Esophagus squamous epithelium (tissue), 5 donors: ENCODE measurements at places on chromosomes 3 and 15. TPM values are rescaled to one million over a fixed set of nuclear protein-coding genes. Genes with fewer than 3 reads are reported as not detected.

PCSK6 gene
- total RNA-seq, result 9.2 TPM

GOLGA6D gene
- not detected for total RNA-seq

AADACL2 gene
- 0.47 TPM for total RNA-seq

CHAC1 gene
- total RNA-seq, result 0.76 TPM

C3orf80 gene
- total RNA-seq, result 13.2 TPM

GPR176 gene
- total RNA-seq, result 5.0 TPM

BAHD1 gene
- 13.1 TPM for total RNA-seq

LRRN1 gene
- total RNA-seq, result 0.19 TPM

GP9 gene
- total RNA-seq, result not detected

SHF gene
- total RNA-seq, result 4.4 TPM

DNA sequence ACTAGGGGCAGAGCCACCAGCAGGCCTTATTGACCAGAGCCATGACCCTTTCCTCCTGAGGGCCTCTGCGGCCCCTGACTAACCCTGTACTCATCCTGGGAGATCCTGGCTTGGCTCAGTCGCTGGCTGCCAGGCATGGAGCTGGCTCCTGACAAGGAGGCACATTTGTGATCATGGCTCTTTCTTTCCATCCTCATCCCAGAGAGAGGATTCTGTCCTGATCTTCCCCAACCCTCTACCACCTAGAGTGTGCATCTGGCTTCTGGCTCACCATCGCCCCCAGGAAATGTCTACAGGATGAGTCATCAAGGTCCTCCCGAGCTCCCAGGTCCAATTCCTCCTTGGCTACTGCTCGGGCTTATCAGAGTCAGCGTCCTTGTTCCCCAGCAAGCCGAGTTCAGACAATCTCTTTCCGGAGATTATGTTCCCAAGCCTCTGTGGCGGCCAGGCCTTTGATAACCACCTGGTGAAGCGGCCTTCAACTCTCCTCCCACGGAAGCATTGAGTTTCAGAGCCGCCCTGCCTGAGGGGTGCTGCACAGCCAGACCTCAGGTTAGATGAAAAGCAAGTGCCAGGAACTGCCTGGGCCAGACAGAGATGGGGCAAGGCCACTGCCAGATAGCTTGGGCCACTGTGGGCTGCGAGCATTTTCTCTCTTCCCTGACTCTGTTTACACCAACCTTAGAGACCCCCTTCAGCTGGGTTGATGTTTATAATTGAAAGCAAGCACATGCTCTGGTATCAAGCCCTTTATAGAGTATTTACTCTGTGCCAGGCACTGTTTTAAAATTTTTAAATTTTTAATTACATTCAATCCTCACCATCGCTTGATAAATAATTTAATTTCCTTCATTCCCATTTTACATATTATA is 44.3 kb upstream of the MRPS22 start:
- DNase-seq, result no peak

- no peak for DNase-seq
Measured at GRCh38 chr15:51396921-51397320, 55.5 kb downstream of the GLDN start.

- DNase-seq, result no peak
Measured at GRCh38 chr15:52255935-52256334, 39.7 kb downstream of the MYO5C start.

- DNase-seq, result no peak
Measured at GRCh38 chr3:37580237-37580636, 281.4 kb upstream of the CTDSPL start.

DNA sequence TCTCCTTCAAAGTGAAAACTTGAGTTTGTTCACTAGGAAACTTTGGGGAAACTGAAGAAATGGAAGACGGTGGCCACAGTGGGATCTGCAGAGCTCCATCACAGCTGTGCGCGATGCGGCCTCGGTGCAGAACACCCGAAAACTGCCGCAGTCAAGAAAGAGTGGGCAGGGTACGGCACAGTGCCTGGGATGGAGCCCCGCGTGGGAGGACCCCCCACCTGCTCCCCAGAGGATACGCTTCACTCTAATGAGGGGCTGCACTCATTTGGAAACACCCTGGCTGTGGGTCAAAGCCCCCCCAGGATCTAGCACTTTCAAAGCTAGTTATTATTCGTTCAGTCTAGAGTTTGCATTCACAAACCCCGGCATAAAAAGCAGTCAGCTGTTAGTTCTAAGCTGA is 9.5 kb downstream of the ADAMTS17 start:
- DNase-seq, result no peak

- DNase-seq, result no peak
Measured at GRCh38 chr3:119333773-119334509, 39.8 kb downstream of the ARHGAP31 start.

DNA sequence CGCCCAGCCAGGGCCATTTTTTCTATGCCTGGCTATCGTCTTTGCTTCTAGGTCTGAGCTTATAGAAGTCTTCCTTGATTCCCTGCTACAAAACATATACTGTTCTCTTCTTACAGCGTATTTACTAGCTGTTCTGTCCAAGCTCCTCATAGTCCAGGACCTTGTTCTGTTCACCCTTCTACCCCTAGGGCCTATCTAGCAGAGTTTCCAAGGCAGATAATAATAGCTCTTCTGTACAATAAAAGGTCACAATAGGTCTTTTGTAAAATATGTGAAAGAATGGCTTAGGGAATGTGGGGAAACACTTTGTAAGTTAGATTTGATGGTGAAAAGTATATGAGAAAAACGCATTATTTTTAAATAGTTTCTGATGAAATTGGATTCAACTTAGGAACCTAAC is 158.2 kb downstream of the P3H2 start:
- DNase-seq, result no peak

- DNase-seq, result no peak
Measured at GRCh38 chr3:108524537-108524936, 14.1 kb upstream of the MYH15 start.

- DNase-seq, result no peak
Measured at GRCh38 chr3:196502775-196503195, 783 bp downstream of the RNF168 start.

- DNase-seq, result no peak
Measured at GRCh38 chr3:108090049-108090700, 656 bp downstream of the CD47 start.

DNA sequence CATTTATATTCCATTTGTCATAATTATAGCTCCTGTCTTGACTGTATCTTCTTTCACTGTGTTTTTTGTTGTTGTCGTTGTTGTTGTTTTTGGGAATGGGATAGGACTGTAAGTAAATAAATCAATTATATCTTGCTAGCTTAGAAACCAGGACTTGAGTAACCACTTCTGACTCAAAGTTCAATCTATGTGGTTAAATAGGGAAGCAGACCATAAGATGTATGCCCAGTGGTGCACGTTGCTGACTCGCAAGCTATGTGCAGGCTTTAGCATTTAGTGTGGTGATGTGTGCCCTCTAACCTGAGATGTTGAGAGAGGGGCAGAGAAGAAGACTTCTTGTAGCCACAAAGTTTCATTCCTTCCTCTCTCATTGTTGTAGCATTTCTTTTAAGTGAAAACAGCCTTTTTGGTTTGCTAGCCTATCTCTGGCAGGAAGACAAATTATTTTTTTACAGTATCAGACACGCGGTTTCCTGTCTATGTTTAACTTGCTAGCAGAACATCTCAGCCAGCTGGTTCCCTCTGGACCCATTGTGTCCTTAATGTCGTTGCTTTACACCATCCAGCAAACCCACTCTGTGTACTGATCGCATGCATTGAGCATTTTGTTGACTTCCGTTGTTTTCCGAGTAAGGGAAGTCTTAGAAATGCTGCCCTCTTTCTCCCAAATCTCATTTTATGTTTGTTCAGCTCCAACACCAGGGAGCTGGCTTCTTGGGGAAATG is 52.1 kb downstream of the TGFBR2 start:
- DNase-seq, result no peak

DNA sequence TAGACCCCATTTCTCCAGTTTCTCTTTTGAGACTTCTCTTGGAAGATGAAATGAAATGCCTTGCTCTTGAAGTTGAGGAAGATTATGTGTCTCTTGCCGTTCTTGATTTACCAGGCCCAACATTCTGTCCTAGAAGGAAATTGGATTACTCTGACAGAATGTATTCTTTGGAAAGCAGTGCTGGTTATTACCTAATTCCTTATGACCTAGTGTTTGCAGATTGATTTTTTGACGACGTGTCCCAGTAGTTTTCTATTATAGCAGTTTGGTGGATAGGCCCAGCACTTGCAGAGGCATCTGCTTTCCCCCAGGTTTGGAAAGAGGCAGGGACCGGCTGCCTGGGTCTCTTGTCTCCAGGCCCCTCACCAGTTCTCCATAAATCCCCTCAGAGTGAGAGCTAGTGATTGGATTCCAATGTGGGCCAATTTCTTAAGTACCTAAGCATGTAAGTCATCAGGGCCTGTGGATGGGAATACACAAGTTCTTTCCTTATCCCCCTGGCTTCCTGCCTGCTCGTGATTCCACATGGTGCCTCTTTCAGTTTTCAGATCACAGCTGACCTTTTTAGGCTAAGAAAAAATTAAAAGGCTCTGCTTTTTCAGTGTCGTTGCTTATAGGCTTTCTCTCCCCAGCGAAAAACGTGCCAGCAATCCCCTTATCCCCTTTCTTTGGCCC is 50.2 kb downstream of the EPHB3 start:
- DNase-seq, result no peak

DNA sequence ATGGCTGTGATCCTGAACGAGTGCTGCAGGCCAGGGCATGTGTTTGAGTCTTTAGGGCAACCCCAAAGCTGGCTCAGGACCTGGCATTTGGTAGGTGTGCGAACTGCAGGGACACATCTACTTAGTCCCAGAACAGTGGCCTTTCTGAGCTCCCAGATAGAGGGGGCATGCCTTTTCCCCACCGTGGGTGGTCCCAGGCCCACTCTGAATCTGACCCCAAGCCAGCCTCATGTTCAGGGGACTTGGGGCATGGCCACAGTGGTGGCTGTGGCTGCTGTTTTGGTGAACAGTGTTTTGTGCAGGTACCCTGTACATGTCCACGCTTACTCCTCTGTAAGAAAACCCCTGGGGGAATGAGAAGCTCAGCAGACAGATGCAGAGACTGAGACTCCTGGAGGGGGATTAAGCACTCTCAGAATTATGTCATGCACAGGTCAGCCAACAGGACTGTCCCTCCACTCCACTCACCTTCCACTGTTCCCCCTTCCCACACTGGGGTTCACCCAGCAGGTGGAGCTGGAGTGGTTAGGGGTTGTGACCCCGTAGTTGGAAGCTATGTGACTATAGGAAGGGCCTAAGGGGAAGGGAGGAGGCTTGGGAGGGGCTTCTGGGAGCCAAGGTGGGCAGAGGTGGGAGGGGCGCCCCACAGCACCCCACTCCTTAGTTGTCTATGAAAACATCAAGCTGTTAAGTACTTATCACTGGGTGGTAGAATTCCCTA is 16.4 kb downstream of the ESYT3 start:
- DNase-seq, result no peak

GRCh38 chr3:190384309-190384756 is 3.6 kb upstream of the CLDN16 start:
- DNase-seq, result no peak

GRCh38 chr15:67024314-67024997 is 40.9 kb upstream of the SMAD3 start:
- peak; percentile 9 for DNase-seq

DNA sequence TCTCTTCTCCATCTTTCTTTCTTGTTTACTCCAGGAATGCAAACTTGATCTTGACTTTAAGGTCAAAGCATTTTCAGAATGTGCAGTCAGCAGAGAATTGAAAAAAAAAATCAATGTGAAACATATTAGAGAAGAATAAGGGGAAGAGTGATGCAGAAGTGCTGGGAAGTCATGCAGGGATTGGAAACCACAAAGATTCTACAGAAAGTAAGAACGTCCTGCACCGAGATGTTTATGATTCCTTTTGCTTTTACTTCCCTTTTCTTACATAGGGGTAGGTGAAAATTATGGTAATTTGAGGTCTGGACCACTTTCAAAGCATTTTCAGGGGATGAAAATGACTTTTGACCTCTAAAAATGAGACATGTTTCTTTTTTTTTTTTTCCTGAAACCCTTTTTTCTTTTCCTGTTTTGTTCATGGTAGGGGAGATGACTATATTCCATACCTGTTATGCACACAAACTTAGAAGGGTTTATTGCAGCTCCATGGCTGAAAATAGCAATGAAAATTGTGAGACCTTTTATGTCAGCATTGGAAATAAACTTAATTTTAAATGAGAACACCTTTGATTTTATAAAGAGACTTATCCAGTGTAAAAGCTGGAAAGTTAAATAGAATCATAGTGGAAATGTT is 623.5 kb upstream of the TBL1XR1 start:
- no peak for DNase-seq

GRCh38 chr15:85771271-85771670 is 23.5 kb downstream of the KLHL25 start:
- DNase-seq, result no peak

DNA sequence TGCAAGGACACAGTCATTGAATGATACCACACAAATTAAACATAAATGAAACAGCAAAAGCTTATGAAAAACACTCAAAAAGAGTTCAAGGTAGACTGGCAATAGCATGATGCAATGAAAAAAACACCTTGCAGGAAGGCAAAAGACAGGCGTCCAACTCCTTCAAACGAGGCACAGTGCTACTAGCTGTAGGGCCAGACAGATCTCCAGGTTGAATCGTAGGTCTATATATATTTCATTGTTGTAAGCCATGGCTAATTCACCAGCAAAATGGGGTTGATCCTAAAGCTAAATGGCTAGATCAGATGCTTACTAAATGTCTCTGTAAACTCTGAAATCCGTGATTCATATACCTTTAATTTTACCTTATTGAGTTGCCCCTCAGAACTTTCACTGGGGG is 94.2 kb downstream of the THRB start:
- no peak for DNase-seq
